ENCODE measurements at places on chromosomes 7 and 10.

GRCh38 chr7:133461421-133461820 is 208.5 kb downstream of the EXOC4 start:
- DNase-seq = no peak

DNA sequence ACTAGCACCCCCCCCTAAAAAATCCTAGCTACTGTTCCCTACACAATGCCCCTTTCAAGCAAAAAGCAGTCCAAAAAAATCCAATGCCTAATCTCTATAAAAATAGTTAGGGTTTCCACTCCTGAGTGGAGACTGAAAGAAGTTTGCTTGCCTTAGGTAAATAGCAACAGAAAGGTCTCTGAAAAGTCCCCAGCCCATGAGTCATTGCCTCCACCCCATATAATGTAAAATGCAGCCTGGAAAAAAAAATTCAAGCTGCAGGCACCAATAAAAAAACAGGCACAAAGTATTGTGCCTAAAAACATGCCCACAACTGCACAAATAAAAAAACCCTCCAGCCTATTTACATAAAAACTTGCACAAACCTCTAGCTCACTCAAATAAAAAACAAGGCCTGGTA is 47.5 kb downstream of the ZNF680 start:
- no peak for DNase-seq

DNA sequence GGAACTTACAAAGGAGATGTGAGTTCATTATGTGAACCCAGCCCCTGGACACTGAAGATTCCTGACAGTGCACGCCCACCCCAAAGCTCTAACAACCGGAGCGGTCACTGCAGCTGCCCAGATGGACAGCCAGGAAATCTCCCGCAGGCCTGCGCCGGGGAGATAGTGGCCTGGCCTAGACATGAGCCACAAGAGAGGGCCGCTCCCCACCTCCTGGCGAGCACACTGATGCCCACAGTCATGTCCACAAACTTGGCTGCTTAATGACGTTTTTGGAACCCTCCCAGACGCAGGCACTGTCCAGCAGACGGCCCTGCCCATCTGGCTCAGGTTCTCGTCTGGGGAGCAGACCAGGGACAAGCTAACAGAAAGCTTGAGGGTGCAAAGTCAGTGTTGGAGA is 34.2 kb downstream of the TCERG1L start:
- no peak for DNase-seq

DNA sequence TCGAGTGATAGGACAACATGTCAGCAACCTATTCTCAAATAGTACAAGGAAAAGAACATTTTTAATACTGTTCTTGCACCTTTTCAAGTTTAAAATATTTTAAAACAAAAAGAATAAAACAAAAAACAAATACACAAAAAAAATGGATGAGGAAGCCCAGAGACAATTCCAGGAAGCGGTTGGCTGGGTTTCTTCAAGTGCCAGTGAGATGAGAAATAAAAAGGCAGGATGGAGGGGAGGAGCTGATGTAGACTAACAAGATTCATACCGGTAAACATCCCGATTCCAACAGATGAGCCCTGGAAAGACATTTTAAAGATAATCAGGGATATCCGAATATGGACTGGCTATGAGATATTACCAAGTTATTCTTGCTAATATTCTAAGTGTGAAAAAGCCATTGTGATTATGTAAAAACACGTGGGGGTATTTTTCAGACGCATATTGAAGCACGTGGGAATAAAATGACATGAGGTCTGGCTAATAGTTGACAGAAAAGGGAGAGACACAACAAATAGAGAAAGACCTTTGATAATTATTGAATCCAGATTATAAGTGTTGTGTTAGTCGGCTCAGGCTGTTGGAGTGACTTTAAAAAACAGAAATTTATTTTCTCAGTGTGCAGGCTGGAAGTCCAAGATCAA is 101.3 kb upstream of the LRRC4 start:
- DNase-seq = no peak

GRCh38 chr10:26770069-26770468 is 72.6 kb downstream of the PDSS1 start:
- no peak for DNase-seq

Data from stimulated activated naive CD4-positive, alpha-beta T cell treated with Interleukin-2 at 50 U/mL for 16 hours (primary cell).